A172 (cell line): ENCODE measurements at places on chromosomes 3 and 15.

DNA sequence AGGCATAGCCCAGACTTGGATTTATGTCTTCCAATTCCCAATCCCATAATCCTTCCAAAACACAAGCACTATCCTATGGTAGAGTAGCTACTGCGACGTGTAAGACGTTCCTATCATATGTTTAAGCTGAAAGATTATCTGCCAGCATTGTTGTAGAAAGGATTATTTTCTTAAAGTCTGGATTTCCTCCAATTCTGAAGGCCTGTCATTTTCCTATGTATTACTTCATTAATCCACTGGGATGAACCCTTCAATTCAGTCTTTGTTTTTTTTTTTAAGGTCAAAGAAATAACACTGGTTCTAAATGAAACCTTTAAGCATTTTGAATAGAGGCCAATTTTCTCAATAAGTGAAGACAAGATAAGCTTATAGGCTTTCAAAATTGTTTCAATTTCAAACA is 289.0 kb downstream of the SLC9A9 start:
- no peak for DNase-seq

- DNase-seq: no peak
These were observed 63.3 kb upstream of the LRRC3B start for GRCh38 chr3:26559227-26559626.

GRCh38 chr3:183478501-183478900 is 50.1 kb upstream of the MCF2L2 start:
- DNase-seq: no peak

DNA sequence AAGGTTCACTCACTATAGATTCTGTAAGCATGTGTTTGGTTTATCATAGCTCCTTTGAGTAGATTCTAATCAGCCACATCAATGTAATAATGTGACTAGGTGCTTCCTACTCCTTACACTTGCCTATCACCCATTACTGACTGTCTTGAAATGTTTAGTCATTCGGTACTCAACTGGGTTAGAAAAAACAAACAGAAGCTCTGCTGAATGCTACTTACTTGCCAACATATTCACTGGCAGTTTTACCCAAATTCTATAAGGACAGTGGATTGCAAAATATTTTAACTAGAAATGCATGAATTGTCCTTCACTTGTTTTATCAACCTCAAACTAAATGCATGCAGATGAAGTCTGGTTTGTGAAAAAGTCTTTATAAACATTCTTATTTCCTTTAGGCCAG is 352.1 kb upstream of the ALCAM start:
- no peak for DNase-seq

DNA sequence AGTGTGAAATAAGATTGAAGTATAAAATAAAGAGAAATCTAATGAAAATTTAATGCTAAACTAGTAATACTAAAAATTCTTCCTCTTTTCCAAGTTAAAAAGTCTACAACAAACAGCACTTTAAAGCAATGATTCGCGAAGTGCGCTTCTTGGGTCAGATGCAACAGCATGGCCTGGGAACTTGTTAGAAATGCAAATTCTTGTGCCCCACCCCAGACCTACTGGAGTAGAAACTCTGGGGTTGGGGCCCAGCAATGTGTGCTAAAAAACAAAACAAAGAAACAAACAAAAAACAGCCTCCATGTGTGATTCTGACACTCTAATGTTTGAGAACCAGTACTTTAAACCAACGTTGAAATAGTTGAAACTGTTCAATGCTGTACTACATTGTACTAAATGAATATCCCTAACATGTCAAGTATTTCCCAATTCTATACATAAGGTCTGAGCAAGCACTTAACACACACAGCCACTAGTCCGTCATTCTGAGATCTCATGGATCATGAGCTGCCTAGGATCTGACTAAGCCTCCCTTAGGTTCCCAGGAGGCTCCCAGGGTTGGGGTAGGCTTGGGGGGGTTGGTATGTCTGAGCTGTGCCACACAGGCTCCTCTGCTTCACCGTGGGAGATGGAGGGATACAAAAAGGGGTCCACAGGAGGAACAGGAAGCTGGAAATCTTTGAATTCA is 6.1 kb downstream of the RASGRP1 start:
- DNase-seq: no peak

DNA sequence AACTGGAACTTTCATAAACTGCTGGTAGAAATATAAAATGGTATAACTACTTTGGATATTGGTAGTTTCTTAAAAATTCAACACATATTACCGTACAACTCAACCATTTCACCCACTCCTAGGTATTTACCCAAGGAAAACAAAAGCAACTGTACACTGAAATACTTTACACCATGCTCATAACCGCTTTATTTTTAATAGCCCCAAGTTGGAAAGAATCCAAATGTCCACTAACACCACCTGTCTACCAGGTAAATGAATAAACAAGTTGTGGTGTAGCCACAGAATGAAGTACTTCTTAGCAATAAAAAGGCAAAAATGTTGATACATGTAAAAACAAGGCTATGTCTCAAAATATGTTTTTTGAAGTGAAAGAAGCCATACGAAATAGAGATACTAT is 215.9 kb upstream of the PEX5L start:
- no peak for DNase-seq

DNA sequence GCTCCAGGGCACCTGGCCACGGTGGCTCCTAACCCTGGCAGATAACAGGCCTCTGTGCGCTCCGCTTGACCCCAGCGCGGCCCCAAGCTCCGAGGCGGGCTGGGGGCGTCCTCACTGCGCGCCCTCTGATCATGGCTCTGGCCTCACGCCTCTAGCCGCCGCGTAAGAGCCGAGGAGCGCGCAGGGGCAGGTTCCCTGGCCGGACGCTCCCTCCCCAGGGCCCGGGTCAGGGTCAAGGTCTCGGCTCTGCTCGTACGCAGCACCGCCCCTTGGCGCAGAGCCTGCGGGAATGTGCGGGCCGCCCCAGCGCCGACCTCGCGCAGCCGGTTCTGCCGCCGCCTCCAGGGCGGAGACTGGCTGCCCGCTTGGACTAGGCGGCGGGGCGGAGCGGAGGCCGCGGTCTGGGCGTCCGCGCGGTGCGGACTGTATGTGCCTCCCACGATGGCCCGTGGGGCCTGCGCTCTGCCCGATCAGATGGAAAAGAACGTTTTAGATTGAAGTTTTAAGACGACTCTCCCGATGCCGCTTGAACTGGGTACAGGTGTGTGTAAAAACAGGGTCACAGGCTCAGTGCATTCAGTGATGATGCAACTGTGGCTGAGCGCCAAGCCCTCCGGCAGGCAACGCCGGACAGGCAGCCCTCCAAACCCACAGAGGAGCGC is 40.8 kb downstream of the CHST14 start:
- DNase-seq: no peak

DNA sequence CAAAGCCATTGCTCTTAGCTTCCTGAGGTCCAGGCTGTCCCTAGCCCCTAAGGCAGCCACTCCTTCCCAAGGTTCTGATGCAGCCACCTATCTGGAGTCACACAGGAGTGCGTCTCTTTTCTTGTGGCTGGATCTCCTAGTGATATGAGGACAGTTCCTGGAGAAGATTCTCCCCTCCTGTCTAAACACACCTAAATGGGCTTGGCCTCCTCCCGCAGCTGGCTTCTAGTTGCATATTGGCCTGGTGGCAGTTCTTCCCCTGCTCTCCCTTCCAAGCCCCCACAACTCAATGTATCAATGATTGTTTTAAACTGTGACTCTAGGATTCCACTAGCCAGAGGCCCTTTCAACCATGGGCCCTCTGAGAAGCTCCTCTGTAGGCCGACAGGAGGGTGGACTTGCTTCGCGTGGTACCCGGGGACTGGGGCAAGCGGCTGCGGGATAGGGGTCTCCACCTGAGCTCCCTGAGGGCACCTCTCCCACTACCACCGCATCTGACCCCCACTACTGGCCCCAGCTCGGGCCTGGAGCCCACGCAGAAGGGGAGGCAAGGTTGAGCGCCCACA is 1.4 kb downstream of the ITGA11 start:
- DNase-seq: no peak

GRCh38 chr3:100100425-100100824 is 13.9 kb downstream of the FILIP1L start:
- DNase-seq: no peak

- no peak for DNase-seq
These were observed 286.6 kb downstream of the PTPRG start for GRCh38 chr3:61847784-61848462.

DNA sequence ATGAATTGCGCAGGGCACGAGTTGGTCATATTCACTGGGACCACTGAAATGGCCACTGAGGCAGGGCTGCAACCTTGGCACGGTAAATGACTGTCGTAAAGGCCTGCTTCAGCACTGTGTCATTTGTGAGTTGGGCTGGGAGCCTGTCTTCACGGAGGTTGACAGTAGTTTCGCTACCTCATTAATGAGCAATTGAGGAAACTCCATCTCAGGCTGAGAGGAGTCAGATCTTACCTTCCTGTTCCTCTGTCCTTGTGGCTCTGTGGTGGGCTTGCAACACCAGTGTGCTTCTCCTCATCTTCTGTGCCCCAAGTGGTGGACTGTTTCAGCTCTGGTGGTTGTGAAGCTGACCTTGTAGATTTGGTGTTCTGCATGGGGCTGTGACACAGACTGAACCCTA is 80.1 kb upstream of the EIF1B start:
- no peak for DNase-seq

- no peak for DNase-seq
These were observed 512.3 kb downstream of the ZNF385D start for GRCh38 chr3:21238661-21239060.

DNA sequence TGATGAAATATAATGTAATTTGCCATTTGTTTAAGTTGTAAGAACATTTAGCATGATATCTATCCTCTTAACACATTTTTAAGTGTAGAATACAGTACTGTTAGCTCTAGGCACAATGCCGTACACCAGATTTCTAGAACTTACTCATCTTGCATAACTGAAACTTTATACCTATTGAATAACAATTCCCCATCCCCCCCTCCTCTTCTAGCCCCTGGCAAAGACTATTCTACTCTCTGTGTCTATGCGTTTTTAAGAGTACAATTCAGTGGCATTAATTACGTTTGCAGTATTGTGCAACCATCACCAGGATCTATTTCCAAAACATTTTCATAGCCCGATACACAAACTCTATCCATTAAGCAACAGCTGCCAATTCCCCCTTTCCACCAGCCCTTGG is 261.7 kb downstream of the PLOD2 start:
- DNase-seq: no peak

DNA sequence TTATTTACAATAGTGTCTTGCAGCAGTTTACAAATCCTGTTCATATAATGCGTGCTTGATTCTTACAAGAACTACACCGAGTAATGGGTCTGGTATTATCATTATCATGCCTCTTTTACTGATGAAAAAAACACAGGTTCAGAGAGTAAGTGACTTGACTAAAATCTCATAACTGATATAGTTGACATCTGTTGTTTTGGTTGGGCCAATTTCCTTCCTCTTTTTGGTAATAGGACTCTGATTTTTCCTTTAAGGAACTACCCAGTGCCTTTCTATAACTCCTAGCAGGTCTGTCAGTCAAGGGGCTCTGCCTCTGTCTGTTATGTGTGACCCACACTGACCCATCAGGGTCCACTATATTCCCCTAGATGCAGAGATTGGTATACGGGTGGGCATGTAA is 14.6 kb upstream of the BLOC1S6 start:
- DNase-seq: no peak

DNA sequence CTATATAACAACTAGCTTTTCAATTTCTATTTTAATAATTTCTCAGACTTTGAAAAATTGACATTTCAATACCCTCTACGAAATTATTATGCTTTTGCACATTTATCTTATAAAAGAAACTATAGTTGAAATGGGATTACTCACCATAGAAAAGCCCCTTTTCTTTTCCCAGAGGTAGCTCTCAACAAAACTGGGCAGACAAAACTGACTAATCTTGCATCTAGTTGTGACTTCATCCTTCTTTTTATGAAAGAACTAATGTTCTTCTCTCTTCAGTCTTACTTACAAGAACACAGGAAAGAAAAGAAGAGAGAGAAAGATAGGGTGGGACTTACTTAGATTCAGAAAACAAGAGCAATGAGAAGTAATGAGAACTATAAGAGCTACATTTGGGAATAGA is 61.0 kb downstream of the GPR160 start:
- DNase-seq: no peak

DNA sequence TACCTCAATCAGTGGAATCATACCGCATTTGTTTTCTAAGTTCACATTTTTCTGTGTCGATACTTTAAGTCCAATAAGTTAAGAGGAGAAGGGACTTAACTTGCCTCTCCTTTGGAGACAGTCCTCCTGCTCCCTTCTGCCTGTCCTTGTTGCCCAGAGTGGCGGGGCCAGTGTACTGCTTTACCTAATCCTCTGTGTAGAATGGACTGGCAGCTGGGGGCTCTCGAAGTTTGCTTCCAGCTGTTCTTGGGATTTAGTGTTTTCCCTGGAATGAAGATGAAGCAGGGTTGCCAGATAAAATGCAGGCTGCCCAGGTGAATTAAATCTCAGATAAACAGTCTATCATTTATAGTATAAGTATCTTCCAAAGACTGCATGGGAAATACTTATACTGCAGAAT is 287.6 kb upstream of the C2CD4B start:
- DNase-seq: no peak

- peak; percentile 64 for DNase-seq
These were observed 99.0 kb upstream of the LIPC start for GRCh38 chr15:58332676-58333400.

GRCh38 chr3:102113421-102114041 is 264.2 kb downstream of the NFKBIZ start:
- no peak for DNase-seq

DNA sequence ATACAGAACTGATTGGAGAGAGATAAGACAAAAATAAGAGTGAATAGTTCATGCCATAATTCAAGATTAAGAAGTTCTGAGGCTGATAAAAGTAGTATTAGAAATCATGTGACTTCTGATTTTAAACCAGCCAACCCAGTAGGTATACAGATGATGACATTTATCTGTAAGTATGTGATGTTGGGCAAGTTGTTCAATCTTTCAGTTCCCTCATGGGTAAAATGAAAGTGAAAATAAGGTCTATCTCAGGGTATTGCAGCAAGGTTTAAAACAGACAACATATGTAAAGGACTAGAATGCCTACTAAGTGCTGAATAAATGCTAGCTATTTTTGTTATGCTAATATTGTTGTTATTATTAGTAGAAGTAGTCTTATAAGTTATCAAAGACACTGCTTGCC is 1055.7 kb downstream of the NAALADL2 start:
- DNase-seq: no peak

- DNase-seq: no peak
These were observed 13.5 kb downstream of the PLD1 start for GRCh38 chr3:171796625-171797264.

DNA sequence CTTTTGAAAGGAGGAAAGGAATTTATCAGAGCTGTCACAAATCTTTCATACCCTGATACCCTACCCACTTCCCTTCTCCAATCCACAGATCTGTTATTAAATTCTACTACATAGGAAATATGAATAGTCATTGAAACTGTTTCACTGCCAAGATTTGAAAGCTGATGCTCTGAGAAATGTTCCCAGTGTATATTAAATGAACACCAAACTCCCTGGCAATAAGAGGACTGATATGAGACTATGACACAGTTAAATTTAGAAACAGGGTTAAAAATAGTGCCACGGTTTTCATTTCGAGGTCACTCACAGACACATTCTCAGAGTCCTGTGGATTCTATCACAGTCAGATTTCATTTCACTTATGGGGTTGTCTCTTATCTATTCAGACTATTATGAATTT is 27.2 kb upstream of the GBE1 start:
- no peak for DNase-seq
